ENCODE measurements at places on chromosomes 12 and 14. TPM values are rescaled to one million over a fixed set of nuclear protein-coding genes. Genes with fewer than 3 reads are reported as not detected.
A peak's percentile ranks its signal among the peaks of the same experiment; 100 is the strongest.

GRCh38 chr14:96053600-96054381 lies 14.6 kb downstream of the C14orf132 start:
- peak; percentile 84 for DNase-seq

GRCh38 chr14:104346608-104347007 lies 208.2 kb downstream of the KIF26A start:
- peak; percentile 33 for DNase-seq

GRCh38 chr14:28608851-28609828 lies 157.4 kb upstream of the FOXG1 start:
- no peak for DNase-seq

DNA sequence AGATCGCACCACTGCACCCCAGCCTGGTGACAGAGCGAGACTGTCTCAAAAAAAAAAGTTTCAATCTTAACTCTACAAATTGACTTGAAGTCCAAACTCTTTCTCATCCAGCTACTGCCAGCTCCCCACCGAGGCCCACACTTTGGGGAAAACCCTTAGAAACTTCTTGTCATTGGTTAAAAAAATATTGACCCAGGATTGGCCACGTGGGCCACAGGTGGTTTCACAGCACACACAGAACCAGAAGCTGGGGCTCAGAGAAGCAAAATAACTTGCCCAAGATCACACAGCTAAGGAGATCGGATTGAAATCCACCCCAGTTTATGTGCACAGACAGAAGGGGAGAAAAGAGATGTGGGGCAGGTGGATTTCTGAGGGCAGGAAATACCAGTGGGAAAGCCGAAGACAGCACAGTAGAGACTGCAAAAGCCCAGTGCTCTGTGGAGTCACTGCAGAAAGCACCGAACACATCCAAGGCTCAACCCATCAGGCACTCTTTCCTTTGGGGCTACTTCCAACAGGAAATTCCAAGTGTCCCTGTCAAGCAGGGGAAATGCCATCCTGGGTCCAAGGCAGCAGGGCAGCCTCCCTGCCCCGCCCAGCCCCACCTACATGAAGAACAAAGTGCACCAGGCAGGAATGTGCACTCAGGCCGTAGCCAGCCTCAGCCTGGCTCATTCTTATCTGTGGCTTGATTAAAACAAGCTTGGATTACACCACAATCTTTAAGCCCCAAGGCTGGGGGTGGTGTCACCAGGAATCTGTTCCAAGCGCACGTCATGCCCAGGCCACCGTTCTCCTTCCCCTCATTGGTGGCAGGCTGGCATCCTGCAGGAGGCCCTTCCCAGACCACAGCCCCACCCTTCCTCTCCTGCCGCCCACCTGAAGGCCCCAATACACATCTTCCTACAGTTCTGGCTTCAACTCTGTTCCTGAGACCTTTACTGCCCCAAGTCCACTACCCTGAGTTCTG lies 72.5 kb downstream of the ITPK1 start:
- DNase-seq: no peak

DNA sequence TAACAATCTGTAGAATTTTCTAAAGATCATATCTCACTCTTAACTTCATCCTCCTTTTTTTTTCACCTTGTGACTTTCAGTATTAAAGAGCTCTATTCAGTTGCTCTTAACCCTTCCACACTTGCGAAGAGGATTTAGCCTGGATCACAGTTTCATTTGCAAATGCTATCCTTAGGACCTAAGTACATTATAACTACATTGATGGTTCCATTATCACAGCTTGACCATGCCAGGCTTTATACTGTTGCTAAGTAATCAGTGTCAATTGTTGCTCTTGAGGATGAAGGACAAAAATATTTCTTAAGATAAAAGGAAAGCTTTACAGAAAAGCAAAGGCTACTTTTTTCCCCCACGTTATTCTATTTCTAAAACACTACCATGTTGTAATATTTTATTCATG lies 122.2 kb downstream of the PDZRN4 start:
- no peak for DNase-seq

DNA sequence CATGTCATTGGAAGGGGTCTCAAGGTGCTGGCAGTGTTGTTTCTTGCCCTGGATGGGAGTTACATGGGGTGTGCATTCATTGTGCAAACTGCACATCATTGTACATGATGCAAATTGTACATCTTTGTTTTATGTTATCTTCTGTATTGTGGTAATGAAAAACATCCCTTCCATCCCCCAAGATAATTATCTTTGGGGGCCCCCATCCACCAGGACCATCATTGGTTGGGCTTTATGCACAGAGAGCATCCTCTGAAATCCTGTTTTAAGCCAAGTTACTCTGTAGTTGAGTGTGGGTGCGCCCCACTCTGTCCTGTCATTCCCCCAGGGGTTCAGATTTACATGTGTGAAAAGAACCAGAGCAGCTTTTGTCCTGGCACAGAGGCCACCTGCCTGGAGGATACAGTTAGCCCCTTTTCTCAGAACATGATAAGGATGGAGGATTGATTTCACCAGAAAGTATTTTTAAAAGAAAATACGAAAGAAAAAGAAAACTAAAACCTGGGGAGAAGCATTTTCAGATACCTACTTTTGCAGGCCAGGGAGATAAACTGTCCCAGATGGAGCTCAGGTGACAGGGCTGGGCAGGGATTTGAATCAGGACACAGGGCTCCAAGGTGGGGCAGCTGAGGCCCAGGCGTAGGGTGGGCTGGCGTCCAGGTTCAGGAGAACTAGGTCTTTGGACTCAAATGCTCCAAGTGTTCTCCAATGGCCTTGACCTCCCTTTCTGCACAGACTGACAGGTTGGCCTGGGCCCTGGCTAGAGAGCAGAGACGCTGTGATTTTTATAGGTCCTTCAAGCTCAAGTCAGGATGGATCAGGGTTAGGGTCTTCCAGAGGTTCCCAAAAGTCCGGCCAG lies 17.2 kb downstream of the WSCD2 start:
- no peak for DNase-seq

DNA sequence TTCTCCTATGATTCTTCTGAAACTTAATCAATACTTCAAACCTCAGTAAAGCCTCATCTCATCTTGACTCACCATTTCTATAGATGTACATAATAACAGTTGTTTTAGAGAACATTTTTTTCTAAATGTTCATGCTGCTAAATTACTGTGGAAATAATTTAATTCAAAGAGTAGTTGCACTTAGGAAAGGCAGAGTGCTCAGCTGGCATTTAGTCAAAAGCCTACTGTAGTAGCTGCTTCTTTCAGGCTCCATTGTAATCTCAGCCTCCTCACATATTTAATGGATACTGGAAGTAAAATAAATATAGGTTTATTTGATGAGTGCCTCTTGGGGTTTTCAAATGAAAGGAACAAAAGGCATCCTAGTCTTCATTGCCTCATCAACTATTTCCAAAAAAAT lies 325.0 kb downstream of the CCER1 start:
- DNase-seq: no peak

Gene C14orf39
- total RNA-seq: 0.10 TPM

Gene SLC4A8
- total RNA-seq: 0.90 TPM

Gene SMCO2
- total RNA-seq: not detected
